ENCODE measurements at places on chromosomes 2 and 18.

GRCh38 chr18:75071484-75071785, 137.5 kb downstream of the PTGR3 start:
- DNase-seq: no peak

- peak; percentile 9 for DNase-seq
These were observed 158.8 kb upstream of the SLC39A10 start for GRCh38 chr2:195498176-195498575.

- DNase-seq: peak; percentile 48
These were observed 38.5 kb downstream of the LPIN1 start for GRCh38 chr2:11784747-11785610.

GRCh38 chr2:231069379-231070054, 12.8 kb downstream of the PSMD1 start:
- DNase-seq: no peak

DNA sequence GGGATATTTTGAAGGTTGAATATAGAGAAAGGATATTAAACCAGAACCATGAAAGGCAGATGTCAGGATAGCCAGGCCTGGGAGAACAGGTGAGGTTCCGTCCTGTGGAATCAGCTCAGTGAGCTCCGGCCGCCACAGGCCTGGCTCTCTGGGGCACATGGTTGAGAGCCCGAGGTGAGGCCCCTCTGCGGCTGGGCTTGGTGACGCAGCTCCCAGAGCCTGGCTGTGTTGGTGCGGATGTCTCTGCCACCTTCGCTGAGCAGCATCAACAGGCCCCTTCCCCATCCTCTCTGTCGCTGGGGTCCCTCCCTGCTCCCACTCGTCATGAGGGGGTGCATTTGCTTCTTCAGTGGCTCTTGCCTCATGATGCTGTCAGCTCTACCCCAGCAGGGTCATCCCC, 70.7 kb upstream of the PXDN start:
- DNase-seq: no peak

GRCh38 chr2:70104231-70105111, 17.2 kb downstream of the PCBP1 start:
- no peak for DNase-seq

DNA sequence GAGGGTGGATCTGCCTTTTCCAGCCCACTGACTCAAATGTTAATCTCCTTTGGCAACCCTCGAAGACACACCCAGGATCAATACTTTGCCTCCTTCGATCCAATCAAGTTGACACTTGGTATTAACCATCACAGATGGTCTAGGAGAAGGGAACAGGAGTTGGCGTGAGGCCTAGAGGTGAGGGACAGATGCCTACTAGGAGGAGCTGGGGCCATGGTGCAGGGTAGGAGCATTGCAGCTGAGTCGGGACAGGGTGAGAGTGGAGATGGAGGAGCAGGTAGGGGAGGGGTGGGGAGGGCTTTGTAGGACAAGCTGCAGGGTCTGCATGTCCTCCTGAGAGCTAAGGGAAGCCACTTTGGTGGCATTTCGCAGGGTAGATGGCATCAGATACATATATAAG, 140.0 kb downstream of the VAPA start:
- DNase-seq: no peak

DNA sequence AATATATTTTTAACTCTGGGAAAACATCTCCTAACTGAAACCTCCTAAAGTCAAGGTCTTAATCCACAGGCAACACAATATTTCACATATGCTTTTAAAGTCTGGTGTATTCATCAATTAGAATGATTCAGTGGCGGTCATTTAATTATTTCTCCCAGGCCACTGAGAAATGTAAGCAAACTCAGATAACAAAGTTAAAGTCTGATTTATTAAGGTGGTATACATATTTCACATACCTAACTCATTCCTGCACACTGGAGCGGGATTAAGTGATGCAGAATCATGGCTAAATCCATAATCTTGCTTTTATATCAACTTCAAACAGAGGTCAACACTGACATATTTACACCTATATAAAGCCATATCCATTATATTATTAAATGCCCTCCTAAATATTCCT, 43.7 kb downstream of the FRZB start:
- no peak for DNase-seq

- no peak for DNase-seq
These were observed 65.0 kb downstream of the CYP1B1 start for GRCh38 chr2:38010995-38011394.

Measured in neuronal stem cell (in vitro differentiated cells).